ENCODE measurements at places on chromosomes 2 and 18. TPM values are rescaled to one million over a fixed set of nuclear protein-coding genes. Genes with fewer than 3 reads are reported as not detected.

The DSC2 gene
- total RNA-seq = not detected

The CDH20 gene
- not detected for total RNA-seq

The TEX44 gene
- total RNA-seq = not detected

The UGT1A10 gene
- not detected for total RNA-seq

The CD8B gene
- total RNA-seq = 0.80 TPM

Data from T-helper 2 cell treated with Interferon-gamma antibody and Interleukin-4, amounts not matched to agents 100 ng/mL and 5 ng/mL, for 36 hours (primary cell).